ENCODE measurements at places on chromosomes 13 and 19.

- DNase-seq, result no peak
Measured at GRCh38 chr13:29693275-29693945, 97.9 kb upstream of the SLC7A1 start.

- no peak for DNase-seq
Measured at GRCh38 chr19:4878491-4878968, 11.1 kb upstream of the PLIN3 start.

- DNase-seq, result no peak
Measured at GRCh38 chr19:34154401-34154800, 17.9 kb upstream of the LSM14A start.

- DNase-seq, result peak; percentile 93
Measured at GRCh38 chr13:33454844-33455705, 169.5 kb upstream of the STARD13 start.

GRCh38 chr19:20840371-20840770 lies 64.3 kb downstream of the ZNF66 start:
- DNase-seq, result no peak

DNA sequence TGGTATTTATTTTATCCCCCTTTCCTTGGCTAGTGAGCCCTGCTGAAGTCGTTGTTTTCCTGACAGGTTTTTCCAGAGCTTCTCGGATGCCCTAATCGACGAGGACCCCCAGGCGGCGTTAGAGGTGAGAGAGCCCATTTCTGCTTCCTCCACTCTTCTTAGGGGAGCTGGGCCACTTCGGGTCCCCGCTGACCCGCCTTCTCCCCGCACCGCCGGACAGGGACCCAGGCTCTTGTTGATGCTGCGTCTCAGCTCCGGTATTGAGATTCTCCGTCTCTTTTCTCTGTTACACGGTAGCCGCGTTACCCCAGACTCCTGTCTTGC lies 306 bp downstream of the SUGT1 start:
- no peak for DNase-seq

- DNase-seq, result peak; percentile 84
Measured at GRCh38 chr13:79451500-79451962, 29.4 kb upstream of the NDFIP2 start.

GRCh38 chr19:48250290-48251025 lies 5.3 kb downstream of the CARD8 start:
- no peak for DNase-seq

DNA sequence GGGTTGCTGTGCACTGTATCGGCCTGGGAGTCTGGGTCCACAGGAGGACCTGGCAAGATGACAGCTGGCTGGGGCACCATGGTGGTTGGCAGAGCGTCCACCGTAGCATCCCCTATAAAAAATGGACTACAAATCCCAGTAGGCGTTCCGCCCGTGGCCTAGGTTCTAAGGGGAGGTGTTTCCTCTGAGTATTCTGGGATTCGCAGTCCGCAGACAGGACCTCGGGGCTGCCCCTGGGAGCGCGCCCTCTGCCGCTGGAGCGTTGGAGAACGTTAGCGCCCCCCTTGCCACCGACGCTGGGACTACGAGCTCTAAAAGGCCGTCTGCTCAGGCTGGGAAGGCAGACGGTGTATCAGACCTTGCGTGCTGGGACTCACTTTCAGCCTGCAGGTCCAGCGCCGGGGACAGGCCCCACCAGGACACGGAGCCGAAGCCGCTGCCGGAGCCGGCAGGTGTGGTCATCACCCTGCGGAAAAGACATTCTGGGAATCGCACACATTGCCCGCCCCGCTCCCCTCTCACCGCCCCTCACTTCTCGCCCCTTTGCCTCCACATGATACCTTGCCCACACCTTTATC lies 372 bp downstream of the DNAAF3 start:
- DNase-seq, result peak; percentile 74

DNA sequence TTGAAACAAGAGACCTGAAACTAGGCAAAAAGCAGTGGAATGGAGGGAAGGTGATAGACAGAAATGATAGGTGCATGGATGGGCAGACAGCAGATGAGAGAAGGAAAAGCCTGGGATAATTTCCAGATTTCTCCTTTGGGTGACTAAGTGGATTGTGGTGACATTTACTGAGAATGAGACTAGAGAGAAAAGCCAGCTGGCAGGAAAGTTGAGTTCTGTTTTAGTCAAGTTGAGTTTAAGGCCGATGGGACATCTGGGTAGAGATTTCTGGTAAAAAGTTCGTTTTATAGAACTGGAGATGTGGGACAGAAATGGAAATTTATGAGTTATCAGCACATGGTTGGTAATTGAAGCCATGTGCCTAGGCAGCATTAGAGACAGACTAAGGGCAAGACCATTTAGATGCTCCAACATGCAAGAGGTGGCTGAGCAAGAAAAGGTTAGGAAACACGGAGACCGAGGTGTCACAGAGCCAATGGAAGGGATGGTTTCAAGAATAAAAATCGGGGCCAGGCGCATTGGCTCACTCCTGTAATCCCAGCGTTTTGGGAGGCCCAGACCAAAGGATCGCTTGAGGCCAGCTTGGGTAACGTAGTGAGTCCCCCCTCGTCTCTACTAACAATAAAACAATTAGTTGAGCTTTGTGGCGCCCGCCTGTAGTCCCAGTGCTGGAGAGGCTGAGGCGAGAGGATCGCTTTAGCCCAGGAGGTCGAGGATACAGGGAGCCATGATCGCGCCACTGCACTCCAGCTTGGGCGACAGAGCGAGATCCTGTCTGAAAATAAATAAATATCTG lies 9.6 kb upstream of the DGKH start:
- DNase-seq, result peak; percentile 45

DNA sequence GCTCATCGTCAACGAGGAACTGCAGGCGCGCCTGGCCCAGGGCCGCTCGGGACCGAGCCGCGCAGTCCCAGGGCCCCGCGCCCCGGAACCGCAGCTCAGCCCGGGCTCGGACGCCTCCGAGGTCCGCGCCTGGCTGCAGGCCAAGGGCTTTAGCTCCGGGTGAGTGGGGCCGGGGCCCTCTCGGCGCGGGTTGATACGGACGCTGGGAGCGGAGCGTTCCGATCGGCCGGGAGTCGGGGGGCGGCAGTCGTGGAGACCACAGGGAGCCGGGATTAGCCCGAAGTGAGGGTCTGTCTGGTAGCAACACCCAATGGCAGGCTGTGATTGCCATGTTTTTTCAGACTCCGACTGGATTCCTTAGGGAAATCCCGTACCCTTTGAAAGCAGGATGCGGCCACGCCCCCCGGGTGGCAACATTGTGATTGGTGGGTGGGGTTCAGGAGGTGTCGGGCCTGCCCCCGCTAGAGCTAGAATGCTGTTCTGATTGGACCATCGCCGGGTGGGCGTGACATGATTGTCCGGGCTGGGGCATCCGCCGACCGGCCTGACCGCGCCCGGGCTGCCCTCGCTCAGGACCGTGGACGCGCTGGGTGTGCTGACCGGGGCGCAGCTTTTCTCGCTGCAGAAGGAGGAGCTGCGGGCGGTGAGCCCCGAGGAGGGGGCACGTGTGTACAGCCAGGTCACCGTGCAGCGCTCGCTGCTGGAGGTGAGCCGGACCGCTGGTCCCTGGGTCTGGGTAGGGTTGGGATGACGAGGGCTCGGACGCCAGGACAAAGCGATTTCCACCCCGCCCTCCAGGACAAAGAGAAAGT lies 11.3 kb downstream of the EPS8L1 start:
- peak; percentile 87 for DNase-seq

- no peak for DNase-seq
Measured at GRCh38 chr19:56689198-56689597, 17.6 kb upstream of the ZNF835 start.

DNA sequence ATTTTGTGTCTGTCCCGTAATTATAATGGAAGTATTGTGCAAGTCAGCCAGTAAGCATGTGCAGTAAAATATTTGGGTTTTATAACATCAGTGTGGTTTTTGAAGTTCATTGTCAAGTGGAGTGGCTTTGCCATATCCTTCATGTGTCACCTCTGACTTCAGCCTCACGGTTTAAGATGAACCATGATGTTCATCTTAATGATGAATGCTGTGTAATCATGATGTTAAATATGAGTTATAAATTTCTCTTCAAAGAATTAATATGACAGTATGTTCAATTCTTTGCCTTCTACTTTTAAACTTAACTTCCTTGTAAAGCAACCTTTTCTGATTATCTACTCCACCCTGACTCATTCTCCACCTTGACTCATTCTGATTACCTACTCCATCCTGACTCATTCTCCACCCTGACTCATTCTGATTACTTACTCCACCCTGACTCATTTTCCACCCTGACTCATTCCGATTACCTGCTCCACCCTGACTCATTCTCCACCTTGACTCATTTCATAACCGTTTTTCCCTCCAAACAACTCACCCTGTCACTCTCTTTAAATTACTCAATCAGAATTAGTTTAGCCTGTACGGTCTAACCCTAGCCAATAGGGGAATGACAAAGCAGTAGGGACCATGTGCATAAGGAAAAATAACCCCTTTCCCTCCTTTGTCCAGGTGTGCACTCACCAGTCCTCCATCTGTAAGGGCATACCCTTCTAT lies 50.3 kb upstream of the ANKRD10 start:
- DNase-seq, result no peak

DNA sequence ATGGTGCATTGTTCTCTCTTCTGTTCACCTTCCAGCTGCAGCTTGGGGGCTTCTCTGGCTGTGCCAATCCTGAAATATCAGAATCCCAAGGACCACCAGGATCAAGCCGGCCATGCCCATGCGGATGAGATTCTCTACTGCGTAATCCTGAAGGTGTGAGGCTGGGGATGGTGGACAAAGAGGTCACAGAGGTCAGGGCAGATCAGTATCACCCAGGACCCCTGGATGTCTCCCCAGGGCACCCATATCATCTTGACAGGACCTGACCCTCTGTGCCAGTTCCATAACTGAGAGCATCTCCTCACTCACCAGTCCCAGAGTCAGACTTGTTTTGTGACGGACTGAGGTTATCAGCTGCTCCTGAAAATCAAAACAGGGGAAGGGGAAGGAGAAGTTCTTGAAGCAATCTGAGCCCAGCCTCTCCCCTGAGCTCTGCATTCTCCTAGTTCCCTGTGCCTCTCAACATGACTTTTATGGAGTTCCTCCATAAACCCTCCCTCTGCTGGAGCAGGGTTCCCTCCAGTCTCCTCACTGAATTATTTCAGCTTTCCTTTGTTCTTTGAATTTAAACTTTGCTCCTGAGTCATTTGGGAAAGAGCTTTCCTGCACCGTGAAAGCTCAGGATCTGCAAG lies 5.5 kb downstream of the LILRA5 start:
- no peak for DNase-seq

GRCh38 chr13:52739468-52740071 lies at the start of gene CNMD:
TSS of gene CNMD (minus strand) at chr13:52739820. CDS start at chr13:52739701, 119 bp downstream.
- no peak for DNase-seq

- DNase-seq, result no peak
Measured at GRCh38 chr13:110151462-110151861, 155.5 kb downstream of the COL4A1 start.

DNA sequence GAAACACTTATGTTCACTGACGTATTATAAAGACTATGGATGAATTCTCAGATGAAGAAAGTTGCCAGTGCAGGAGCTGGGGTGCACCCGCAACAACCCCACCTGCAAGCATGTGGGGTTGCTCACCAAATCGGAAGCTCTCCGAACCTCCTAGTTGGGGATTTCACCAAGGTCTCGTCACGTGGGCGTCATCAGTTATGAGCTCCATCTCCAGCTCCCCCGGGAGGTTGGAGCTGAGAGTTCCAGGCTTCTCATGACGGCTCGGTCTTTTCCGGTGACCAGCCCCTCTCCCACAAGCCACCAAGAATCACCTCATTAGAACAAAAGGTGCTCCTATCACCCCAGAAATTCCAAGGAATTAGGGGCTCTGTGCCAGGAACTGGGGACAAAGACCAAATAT lies 46.1 kb upstream of the TUBGCP3 start:
- no peak for DNase-seq

GRCh38 chr19:12956446-12957388 lies at the start of gene GADD45GIP1:
TSS of gene GADD45GIP1 (minus strand) at chr19:12957223. CDS start at chr19:12957212, 11 bp downstream.
- peak; percentile 74 for DNase-seq

DNA sequence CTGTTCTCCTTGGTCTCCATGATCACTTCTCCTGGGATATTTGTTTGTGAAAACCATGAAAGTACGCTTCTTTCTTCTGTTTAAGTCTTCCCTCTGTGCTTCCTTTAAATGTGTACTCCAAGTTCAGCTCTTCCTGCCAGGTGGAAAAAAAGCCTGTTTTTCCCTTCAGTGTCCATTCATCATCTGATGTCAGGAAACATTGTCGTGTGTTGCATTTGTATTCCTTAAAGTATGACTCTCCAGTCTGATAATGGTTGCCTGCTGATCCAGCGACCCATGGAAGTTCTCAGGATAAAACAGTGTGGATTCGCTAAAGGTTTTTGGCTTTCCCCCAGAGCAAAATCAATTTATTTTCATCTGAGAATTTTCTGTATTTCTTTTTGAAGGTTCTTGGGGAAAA lies 22.3 kb downstream of the SACS start:
- no peak for DNase-seq

GRCh38 chr13:51346397-51346796 lies 6.9 kb downstream of the SERPINE3 start:
- no peak for DNase-seq

- DNase-seq, result no peak
Measured at GRCh38 chr13:20721058-20721453, 17.6 kb downstream of the IL17D start.

DNA sequence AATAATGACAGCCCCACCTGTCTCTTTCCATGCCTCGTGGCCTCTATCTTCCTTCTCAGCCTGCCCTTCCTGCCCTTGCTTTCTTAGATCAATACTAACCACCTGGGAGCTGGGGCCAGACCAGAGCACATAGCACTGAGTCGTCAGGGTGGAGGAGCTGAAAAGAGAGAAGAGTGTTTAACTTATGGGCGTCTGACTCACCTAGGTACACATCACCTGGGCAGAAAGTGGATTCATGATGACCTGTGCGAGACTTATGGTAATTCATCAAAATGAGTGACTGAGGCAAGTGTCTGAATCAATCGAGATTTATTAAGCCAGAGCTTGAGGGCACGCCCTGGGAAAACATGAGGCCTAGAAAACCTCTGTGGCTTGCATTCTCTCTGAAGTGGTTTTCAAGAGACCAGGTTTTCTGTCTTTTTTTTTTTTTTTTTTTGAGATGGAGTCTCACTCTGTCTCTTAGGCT lies 19.2 kb downstream of the CEACAM6 start:
- DNase-seq, result no peak

- peak; percentile 71 for DNase-seq
Measured at GRCh38 chr13:49300739-49301589, 53.2 kb downstream of the CDADC1 start.

- no peak for DNase-seq
Measured at GRCh38 chr19:28586474-28586873, 626.5 kb downstream of the UQCRFS1 start.

DNA sequence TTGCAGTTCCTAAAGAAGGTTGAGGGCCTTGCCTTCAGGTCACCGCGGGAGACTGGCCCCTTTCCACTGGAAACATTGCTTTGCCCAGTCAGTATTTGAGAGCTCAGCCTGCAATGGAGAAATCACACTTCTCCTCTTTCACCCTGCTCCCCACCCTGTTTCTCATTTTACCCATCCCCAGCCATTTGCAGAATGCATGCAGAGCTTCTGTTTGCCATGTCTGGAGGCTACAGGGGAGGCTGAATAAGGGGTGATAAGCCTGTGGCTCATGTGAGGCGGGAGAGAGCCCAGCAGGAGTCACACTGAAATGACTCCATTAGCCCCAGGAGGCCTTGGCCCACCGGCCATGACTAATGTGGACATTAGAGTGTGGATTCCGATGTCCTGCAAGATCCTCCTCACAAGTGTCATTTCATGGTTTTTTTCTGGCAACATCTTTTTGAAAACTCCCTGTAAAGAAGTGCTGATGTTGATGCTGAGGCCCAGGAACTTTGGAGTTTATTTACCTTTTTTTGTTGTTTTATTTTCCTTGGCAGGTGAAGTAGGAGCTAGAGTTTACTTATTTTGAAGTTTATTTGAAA lies 6.3 kb downstream of the SPINT2 start:
- no peak for DNase-seq
